ENCODE measurements at places on chromosomes 12 and 14. TPM values are rescaled to one million over a fixed set of nuclear protein-coding genes. Genes with fewer than 3 reads are reported as not detected.

GRCh38 chr12:63294327-63294632 lies 143.3 kb upstream of the AVPR1A start:
- no peaks in the 10 kb centered on the region for H3K27me3 ChIP-seq
- H3K4me3 ChIP-seq = no peak overlapping the region
- H3K4me1 ChIP-seq = no peaks in the 10 kb centered on the region
- no peak overlapping the region for H3K27ac ChIP-seq
- no peaks in the 10 kb centered on the region for H3K36me3 ChIP-seq
- no peak for DNase-seq

- DNase-seq = no peak
- no peaks in the 10 kb centered on the region for H3K36me3 ChIP-seq
- H3K4me1 ChIP-seq = no peaks in the 10 kb centered on the region
- H3K27me3 ChIP-seq = no peaks in the 10 kb centered on the region
Observed at GRCh38 chr14:86124328-86124727, 594.4 kb downstream of the FLRT2 start.

GRCh38 chr12:120725151-120725658 lies 421 bp upstream of the ACADS start:
- H3K4me1 ChIP-seq = no peaks in the 10 kb centered on the region
- H3K27me3 ChIP-seq = no peaks in the 10 kb centered on the region
- peaks cover 45% of the 10 kb centered on the region for H3K36me3 ChIP-seq
- peak overlapping the region; percentile 86 for H3K4me3 ChIP-seq

DNA sequence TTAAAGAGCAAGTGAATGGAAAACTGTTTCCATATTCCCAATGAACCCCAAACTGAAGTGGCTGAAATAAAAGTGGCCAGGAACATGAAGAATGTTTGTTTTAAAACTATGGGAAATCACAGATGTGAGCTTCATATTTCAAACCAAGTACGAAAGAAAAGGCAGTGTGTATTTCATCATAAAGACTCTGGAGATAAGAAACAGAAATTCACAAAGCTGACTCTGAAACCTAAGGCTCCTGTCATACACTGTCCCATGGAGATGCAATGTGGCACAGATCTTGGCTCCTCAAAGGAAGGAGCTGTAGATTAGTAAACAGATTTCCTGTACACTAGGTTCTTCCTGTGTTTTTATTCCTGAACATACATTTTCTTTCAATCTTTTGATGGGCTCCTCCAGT lies 304.4 kb downstream of the MED13L start:
- H3K36me3 ChIP-seq = peaks cover 94% of the 10 kb centered on the region
- H3K4me1 ChIP-seq = no peaks in the 10 kb centered on the region
- H3K4me3 ChIP-seq = no peak overlapping the region
- no peak for DNase-seq
- no peaks in the 10 kb centered on the region for H3K27me3 ChIP-seq

- H3K27me3 ChIP-seq = peaks cover 75% of the 10 kb centered on the region
- no peaks in the 10 kb centered on the region for H3K4me1 ChIP-seq
- no peak overlapping the region for H3K4me3 ChIP-seq
- peak; percentile 38 for DNase-seq
Observed at GRCh38 chr12:95605087-95605486, 53.8 kb upstream of the USP44 start.

- no peak overlapping the region for H3K4me3 ChIP-seq
- no peaks in the 10 kb centered on the region for H3K4me1 ChIP-seq
- H3K27me3 ChIP-seq = no peaks in the 10 kb centered on the region
- no peak overlapping the region for H3K27ac ChIP-seq
Observed at GRCh38 chr12:69966409-69966808, 141.4 kb downstream of the MYRFL start.

DNA sequence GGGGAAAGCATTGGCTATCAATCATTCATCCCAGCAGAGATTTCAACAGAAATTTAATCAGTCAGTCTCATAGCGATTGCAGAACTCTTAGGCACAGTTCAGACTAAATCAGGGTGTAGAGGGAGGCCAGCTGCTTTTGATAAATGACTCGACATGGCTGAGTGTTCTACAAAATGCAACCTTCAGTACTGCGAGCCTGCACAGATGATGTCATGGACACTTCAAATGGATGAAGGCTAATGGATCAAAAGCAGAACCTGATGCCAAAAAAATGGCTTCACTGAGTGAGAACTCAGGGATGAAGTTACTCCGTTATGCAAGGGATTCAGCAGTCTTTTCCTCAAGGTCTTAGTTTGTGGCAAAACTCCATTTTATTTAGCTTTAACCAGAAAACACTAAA lies 167.3 kb downstream of the DACT1 start:
- no peak overlapping the region for H3K27ac ChIP-seq
- no peaks in the 10 kb centered on the region for H3K27me3 ChIP-seq
- DNase-seq = no peak

Gene SNRNP35
- 20.6 TPM for total RNA-seq

Measured in endodermal cell (in vitro differentiated cells).